BJ (cell line): ENCODE measurements at places on chromosomes 1 and 21.

GRCh38 chr1:55320891-55321290 lies 105.7 kb upstream of the USP24 start:
- DNase-seq: no peak

GRCh38 chr1:114054148-114054547 lies 74.9 kb downstream of the OLFML3 start:
- DNase-seq: no peak

DNA sequence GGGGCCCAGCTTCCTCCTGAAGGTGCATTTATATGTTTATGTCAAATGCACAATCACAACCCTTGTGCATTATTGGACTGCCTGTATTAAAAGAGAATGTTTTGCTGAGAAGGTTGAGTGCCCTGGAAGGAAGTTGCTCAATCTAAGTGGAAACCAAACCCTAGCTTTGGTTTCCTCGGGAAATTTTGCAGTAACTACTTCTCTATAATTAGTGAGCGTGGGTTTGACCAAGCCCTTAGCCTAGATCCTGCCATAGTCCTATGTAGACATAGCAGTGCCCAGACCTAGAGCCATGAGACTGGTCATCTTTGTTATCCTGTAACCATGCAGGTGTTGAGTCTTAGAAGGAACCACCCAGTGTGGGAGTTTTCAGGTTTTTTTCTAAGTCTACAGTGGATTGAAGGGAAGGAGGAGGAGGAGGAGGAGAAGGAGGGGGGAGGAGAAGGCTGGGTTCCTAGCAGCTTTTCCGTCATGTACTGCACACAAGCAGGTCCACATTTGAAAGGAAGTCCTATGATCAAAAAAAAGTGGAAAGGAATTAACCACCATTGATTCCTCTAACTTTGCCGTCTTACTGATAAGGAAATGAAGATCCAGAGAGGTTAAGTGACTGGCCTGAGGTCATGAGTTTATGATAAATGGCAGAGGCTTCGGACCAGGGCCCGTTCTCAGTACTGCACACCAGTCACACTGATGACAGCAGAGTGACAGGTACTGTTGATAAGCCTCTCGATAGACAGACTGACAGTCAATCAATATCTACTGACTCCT lies 72.2 kb upstream of the LYST start:
- DNase-seq: no peak

DNA sequence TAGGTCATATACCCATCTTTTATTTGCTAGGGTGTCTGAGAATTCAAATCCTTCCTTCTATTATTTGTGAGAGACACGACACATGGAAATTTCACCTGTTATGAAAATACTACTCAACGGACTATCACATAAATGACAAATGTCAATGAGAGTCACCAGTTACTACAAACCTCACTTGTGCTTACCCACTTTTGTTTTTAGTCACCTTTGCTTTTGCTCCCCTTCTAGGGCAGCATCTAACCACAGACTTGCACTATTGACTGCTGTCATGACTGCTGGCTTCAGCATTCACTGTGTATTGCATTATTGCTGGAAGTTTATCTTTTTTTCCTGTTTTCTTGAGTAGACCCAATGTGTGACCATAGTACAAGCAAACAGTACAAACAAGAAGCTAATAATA lies 1048.0 kb downstream of the PLA2G4A start:
- DNase-seq: no peak

GRCh38 chr1:116255486-116256285 lies 117.4 kb upstream of the ATP1A1 start:
- no peak for DNase-seq
